ENCODE measurements at places on chromosomes 16 and 17.

DNA sequence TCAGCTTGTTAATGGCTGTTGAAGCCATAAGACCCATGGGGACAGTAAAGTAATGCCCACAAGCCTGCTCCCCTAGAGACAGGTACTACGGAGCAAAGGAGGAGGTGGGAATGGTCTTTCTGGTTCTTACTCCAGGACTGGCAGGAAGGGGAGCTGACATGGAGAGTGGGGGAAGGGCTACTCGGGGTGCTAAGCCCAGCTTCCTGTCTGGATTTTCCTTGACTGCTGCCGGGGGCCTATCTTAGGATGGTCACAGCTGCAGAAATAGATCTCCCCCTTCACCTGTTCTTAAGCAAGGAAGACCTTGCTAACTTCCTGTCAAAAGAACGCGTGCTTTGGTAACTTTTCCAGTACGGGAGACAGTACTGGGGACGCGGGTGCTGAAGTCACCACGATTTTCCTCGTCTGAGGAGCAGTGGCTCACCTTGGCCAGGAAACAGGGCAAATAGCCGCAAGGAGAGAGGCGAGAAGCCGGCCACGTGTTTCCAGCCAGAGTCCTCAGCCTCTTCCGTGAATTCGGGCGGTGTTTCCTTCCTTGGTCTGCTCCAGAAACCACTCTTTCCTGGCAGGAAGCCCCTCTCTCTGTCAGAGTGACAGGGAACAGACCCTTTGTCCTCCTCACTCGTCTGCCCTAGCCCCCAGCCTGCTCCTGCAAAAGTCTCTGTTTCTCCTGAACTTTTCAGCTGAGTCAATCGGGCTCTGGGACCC lies 656 bp upstream of the PRR29 start:
- DNase-seq, result no peak

- DNase-seq, result no peak
These were observed 19.1 kb upstream of the HEXD start for GRCh38 chr17:82399041-82399441.

- DNase-seq, result no peak
These were observed 231.6 kb upstream of the DYNLRB2 start for GRCh38 chr16:80309178-80309577.

DNA sequence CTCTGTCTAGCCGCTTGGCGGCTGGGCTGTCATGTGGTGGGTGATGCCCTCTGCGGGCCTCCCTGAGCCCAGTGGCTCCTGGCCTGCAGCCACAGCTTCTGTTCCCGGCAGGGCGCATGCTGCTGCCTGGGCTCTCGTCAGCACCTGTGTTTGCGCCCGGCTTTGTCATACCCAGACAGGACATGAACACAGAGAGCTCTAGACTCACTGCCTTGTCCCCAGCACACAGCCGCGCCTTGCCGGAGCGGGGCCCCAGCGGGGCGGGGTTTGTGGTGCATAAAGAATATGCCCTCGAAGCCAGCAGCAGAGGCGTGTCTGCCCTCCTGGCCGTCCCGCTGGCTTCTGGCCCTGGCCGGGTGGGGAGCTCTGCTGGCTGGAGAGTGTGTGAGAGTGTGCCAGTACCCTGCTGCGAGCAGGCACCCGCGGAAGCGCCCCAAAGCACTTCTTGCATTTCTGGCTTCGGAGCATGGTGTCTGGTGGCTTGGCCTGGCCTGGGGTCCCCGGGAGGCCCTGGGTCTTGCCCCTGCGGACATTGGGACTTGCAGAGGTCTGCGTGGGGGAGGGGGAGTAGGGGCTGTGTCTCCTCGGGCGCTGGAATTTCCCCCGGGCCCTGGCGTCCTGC lies 14.4 kb downstream of the ASPSCR1 start:
- DNase-seq, result no peak

- DNase-seq, result no peak
These were observed 6.4 kb upstream of the LGALS3BP start for GRCh38 chr17:78986048-78986648.

DNA sequence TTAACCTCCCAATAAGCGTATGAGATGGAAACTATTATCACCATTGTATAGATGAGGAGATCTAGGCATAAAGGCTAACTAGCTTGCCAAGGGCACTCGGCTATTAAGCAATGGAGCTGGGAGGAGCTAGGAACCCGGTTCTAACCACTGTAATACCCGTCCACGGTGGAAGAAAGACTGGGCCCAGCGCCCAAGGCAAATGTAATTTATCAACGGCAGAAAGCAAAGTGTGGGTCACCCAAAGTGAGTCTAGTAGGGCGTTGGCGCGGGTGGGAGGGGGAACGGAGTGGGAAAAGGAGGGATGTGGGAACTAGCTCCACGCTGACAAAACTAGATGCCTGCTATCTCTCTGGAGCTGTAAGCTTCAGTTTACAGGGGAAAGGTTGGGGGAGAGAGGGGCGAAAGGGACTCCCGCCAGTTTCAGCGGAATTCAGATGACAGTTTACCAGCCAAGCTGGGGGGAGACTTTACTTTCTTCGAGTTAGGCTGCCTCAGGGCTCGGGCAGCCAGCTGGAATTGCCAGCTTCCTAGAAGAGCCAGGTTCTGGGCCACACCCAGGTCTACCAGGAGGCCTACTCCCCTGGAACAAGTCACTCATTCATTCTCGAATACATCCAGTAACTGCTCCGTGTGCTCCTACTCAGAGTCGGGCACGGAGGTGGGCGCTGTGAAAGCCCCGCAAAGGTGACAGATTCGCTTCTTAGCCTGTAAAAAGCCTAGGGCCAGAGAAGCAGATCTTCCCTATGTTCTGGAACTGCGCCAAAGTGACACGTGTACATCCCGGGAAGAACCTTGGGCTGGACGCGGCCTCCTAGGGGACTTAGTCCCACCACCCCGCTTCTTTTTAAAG lies 837 bp downstream of the LRRC59 start:
- DNase-seq, result no peak

DNA sequence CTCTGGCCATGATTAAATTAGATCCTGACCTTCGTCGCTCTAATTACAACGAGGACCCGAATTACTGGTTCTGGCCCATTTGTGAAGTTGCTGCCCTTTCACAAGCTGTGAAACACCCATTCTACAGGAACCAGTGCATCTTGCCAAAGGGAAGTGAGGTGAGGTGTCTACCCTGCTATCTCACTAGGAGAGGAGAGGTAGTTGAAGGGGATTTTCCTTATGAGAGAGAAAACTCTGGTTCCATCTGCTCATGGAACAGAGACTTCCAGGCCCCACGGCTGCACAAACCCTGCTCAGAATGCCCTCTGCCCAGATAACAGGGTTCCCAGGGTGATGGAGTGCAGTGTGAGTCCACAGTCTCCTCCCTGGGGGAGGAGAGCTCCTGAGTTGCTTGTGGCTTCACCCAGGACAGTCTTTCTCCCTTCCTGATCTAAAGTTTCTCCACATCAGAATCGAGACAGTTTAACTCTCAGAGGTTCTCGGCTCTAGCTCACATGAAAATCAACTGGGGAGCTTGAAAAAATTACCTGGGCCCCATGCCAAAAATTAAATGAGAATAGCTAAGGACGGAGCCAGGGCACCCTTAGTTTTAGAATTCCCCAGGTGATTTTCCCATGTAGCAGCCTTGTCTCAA lies 7.8 kb upstream of the SSTR2 start:
- DNase-seq, result no peak

GRCh38 chr16:67202956-67203493 lies 4.1 kb downstream of the ELMO3 start:
- no peak for DNase-seq

DNA sequence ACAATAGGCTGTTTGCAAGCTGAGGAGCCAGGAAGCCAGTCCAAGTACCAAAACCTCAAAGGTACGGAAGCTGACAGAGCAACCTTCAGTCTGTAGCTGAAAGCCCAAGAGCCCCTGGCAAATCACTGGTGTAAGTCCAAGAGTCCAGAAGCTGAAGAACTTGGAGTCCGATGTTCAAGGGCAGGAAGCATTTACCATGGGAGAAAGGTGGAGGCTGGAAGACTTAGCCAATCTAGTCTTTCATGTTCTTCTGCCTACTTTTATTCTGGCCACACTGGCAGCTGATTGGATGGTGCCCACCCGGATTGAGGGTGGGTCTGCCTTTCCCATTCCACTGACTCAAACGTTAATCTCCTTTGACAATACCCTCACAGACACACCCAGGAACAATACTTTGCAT lies 15.3 kb downstream of the CD300LB start:
- no peak for DNase-seq

- no peak for DNase-seq
These were observed 3.1 kb upstream of the SERPINF1 start for GRCh38 chr17:1758807-1759206.

DNA sequence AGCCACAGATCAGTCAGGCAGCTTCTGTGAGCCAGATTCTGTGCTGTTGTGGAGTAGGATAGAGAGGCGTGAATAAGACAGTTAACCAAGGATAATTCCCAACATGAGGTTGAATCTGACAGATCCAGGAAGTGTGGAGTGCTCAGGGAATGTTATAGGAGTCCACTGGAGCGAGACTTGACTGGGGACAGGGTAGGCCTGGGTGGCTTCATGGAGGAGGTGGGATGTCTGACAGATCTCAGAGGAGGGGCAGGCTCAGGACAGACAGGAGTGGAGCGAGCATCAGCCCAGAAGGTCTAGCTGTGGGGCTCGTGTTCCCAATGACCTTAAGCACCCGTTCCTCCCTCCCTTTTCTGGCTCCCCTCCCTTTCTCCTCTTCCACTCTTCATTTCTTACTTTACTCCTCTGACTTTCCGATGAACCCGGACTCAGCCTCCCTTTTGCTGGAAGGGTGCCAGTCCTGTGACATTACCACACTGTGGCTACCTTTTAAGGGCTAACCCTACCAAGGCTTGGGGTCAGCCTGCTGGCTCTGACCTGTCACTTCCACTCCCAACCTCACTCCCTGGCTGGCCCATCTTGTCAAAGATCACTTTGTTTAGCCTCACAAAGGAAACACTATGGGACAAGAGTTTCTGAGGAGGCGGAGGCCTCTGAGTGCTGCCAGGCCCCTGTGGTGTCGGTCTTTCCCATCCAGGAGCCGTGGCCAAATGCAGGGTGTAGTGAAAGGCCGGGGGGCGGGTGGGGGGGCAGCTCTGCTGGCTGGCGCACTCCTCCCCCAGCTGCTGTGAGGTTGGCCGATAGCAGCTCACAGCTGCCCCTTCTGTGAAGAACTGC lies 28.5 kb upstream of the EFCAB13 start:
- DNase-seq, result no peak

DNA sequence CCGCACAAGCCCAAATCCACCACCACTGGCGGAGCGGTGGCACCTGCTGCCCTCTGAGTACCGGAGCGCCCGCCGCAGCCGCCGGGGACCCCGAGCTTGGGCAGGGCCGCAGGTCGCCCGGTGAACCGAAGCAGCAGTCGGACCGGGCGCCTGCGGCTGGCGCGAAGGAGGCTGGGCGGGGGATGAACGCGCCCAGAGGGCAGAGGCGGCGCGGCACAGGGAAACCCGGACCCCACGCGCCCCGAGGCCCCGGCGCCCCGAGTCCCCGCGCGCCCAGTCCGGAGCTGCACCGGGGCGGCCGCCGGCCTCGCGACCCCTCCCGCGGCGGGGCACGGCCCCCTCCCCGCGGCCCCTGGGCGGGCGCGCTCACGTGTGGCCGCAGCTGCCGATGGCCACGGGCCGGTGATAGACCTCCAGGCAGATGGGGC lies 393 bp downstream of the RNF166 start:
- DNase-seq, result no peak

DNA sequence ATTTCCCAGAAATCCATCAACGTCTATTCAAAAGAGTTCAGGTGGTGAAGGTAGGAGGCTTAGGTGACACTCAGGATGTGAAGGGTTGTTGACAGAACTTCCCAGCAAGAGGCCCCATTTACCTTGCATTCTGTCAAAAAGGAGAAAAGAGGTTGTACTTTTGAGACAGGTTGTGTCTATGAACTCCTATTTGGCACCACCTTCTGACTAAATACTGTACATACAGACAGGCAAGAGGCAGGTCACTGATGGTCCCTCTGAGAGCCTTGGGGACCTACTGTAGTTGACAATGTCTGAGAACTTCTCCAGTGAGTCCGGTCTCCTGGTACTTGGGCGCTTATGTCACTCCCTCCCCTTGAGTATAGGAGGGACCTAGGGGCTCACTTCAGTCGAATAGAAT lies 479.3 kb upstream of the ZFHX3 start:
- peak; percentile 31 for DNase-seq

DNA sequence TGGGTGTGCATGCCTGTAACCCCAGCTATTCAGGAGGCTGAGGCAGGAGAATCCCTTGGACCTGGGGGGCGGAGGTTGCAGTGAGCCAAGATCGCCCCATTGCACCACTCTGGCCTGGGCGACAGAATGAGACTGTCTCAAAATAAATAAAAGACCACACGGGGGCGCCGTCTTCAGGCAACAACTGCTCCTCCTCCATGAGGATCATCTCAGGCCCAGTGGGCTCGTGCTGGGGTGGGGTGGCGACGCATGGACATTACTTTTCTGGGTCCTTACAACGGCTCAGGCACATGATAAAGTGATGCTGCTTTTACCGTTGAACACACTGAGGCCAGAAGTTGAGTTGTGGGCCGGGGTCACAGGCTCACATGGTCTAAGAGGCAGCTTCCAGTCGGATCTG lies 56.2 kb downstream of the PRMT7 start:
- DNase-seq, result no peak

GRCh38 chr16:4487955-4488498 lies 11.8 kb downstream of the HMOX2 start:
- no peak for DNase-seq

DNA sequence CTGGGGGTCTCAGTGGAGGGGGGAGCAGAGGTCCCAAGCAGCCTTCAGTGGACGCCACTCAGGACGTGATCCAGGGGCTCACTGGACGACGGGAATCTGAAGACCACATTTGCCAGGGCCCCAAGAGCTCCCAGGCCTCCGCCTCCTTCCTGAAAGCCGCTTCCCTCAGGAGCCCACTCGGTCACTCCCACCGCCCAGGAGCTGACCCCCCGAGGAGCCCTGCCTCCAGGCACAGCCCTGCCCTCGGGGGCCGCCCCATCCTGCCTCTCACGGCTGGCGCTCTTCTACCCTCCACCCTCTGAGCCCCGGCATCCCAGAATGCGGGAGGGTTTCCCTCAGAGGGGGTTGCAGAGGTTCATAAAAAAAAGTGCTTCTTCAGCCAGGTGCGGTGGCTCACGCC lies 24.2 kb downstream of the TIMM22 start:
- DNase-seq, result no peak

DNA sequence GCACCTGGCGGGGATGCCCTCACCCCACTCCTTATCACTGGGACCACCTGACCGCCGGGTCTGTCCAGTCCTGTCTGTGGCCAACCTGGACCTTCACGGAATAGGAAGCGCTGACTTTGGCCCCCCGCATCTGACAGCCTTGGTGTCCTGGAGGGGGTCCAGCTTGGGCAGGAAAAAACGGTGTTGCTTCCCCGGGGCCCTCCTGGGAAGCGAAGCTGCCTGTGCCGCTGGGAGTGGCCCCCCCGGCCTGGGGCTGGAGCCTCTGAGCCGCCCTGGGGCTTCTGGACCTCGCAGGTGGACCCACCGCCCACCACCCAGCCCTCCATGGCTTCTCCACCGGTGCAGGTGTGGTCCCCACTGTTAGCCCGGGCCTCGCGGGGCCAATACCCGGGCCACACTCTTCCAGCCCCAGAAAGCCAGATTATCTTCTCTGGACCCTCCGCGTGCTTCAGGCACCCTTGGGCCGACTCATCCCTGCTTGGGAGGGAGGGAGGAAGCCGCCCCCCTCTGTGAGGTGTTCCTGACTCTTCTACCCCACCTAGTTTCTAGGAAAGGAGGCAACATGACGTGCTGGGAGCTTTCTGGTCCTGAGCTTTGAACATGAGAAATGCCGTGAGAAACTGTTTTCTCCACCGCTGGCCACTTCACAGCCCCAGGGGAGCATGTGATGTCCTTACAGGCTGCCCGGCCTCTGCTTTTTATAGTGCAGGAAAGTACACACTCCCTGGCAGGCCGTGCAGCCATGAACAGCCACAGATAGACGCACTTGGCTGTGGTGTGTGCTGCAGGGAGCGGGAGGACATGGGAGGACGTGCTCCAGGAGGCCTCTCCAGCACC lies 1.1 kb downstream of the C1QTNF1 start:
- DNase-seq, result no peak
